SIG-M5 (cell line): ENCODE measurements at places on chromosomes 7 and 10.

DNA sequence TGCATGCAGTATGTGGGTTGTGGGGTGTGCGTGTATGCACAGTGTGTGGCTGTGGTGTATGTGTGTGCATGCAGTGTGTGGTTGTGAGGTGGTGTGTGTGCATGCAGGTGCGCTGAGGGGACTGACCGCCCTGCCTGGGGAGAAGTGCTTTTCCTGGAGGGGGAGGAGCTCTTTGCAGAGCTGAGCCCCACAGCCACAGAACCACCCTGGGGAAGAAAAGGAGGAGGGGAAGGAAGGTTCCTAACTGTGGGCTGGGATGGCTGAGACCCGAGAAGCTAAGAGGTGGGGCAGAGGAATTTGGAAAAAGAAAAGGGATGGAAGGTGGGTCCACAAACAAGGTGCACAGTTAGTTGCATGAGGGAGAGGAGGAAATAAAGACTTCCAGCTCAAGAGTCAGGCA is at the start of gene TRPV5:
Gene TRPV5 (minus strand): TSS at position 123 of the 400 bp plus-strand sequence. CDS start 287 bp downstream, outside the sequence.
- DNase-seq = no peak

DNA sequence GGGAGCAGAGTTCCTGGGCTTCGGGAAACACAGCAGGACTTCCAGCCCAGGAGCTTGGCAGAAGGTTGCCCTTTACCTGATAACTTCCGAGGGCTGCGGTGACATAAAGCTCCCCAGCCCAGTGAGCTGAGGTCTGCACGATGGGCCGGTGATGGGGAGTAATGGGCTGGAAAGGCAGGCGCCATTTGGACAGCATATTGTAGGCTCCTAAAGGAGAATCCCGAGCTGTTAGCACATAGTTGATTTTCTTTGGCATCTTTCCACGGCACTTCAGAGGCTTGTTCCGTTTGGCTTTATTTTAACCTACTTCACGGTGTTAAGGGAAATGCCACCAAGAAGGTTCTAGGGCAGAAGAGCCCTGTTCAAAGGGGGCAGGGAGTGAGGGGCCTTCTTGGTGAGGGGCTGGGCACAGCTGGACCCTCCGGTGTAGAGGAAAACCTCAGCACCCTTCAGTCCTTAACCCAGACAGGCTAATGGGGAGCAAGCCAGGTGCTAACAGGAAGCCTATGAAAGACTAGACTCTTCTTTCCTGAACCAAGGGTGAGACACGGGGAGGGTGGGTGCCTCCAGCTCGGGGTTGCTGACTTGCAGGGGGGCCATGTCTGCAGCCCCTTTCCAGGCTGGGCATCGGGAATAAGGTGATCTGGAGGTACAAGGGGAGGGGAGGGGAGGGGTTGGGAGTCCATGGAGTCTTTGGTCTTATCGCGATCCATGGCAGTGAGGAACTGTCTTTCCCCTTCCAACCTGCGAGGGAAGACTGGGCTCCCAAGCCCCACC is 347.7 kb downstream of the GLRX3 start:
- DNase-seq = no peak

DNA sequence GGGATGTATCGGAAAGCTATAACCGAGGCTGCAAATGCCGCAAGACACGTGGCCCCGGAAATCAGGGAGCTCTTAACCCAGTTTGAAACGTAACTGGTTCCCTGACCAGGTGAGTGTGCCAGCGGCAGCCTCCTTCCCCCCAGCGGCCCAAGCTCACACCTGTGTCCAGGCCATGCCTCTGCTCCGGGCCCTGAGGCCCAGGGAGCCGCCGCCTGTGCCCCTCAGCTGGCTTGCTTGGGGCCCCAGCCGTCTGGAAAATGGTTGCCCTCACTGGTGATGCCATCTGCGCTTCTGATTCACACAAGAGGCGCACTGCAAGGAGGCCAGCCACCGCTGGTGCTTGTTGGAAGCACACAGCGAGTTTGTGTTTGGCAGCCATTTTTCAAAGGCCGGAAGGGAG is 9.2 kb downstream of the PWWP2B start:
- no peak for DNase-seq

DNA sequence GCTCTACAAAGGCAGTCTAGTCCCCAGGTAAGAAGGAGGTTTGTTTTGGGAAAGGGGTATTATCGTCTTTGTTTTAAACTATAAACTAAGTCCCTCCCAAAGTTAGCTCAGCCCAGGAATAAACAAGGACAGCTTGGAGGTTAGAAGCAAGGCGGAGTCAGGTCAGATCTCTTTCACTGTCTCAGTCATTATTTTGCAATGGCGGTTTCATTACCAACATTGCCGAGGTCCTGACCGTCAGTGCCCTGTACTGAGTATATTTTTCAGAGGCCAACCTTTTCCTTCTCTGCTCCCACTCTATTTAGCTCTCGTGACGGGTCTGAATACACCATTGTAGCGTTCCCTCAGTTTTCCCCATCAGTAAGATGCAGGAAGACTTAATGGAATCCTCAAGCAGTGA is 184.5 kb downstream of the PRKCQ start:
- no peak for DNase-seq

DNA sequence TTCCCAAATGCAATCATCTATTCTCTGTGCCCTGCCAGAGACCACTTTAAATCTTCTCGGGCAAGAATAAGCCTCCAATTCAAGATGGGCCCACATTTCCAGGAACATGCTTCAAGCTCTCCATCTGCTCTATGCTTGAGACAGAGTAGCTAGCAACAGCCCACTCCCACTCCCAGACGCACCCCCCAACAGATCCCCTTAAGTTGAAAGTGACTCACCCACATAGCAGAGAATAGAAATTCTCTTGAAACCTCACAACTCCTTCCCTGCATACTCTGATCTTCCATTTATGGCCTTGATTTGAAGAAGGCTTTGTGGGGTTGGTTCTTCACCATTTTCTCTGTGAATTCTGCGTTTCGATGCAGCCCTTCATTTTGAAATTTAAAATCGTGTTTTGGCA is 604.0 kb downstream of the INHBA start:
- no peak for DNase-seq

DNA sequence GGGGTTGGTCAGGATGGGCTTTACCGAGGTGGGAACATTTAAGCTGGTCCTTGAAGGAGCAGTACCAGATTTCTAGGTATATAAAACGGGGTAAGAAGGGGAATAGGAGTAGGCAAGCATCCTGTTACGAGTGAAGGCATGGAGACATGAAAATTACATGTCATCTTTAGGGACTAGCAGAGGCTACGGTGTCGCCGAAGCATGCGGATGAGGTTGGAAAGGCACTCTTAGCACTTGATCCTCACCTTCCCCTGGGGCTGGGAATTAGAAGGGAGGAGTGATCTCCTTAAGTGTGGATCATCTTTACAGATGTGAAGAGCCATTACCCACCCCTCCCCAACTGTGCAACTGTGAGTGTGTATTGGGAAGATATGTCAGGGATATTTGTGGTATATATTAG is 13.8 kb upstream of the ZRANB1 start:
- DNase-seq = no peak
